NCI-H146 (cell line): ENCODE measurements at places on chromosomes 5 and 9.

DNA sequence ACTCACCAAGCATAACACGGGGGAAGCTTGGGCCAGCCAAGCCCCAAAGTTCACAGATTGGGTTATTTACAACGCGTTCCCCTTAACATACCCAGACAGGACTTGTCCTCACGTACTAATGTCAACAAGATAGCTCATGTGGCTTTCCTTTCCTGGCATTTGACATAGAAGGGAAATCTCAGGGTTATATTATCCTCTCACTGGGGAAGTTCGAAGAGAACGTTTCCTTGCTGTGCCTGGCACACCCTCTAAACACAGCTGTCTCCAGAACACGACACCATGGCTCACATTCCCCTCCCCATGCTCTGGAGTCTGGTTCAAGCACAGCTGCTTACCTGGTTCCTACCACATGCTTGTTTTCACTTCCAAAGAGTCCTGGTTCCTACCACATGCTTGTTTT, 46.8 kb upstream of the OTULINL start:
- no peak for DNase-seq

DNA sequence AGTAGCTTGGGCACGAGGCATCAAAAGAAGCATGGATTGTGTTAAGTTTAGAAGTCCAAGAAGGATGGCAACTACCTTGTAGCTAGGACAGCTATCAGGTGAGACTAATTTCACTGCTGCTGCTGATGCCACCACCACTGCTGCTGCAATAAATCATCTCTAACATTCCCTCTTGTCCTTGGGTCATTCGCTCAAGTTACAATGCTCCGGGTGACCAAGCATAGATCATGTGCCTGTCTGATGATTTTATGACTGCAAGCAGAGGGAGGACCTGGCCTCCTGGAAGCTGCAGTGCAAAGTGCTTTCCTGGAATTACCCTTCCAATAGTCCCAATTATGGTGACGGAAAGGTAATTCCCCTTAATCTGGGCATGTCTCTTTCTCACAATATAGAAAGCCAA, 334.4 kb downstream of the PRELID2 start:
- no peak for DNase-seq

GRCh38 chr5:61820836-61821235, 485.2 kb upstream of the KIF2A start:
- DNase-seq = no peak

DNA sequence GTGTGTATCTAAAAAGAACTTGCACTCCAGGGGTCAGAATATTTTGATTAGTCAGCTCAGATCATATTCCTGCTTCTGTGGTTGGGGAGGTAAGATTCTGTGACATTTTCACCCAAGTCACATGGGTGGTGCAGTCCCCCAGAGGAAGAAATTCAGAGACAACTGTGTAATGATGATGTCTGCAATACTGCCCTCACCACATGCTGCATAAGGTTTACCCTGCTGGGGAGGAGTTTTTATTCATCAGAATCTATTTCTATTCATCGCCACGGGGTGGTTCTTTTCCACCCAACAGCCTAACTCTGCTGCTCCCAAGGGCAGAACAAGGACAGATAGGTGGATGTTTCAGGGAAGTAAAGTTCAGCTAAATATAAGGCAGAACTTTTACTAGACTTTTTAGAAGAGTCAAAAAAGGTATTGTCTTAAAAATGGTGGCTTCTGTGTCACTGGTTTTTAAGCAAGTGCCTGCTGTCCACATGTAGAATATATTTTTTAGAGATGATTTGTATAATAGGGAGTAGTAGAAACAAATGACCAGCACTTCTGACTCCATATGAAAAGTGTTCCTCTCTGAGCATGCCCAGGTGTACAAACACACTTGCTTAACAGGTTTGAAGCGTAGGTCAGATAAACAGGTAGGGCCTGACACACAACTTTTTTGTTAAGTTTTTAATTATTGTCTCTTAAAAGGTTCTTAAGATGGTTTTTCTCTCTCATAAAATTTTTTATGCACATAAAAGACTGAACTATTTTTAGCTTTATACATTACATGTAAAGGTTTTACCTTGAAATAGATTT, 352.7 kb downstream of the LRRC70 start:
- DNase-seq = no peak

- DNase-seq = no peak
Observed at GRCh38 chr5:65481171-65481581, 544 bp downstream of the ADAMTS6 start.

- peak; percentile 21 for DNase-seq
Observed at GRCh38 chr9:2722715-2723114, 5.4 kb downstream of the KCNV2 start.

DNA sequence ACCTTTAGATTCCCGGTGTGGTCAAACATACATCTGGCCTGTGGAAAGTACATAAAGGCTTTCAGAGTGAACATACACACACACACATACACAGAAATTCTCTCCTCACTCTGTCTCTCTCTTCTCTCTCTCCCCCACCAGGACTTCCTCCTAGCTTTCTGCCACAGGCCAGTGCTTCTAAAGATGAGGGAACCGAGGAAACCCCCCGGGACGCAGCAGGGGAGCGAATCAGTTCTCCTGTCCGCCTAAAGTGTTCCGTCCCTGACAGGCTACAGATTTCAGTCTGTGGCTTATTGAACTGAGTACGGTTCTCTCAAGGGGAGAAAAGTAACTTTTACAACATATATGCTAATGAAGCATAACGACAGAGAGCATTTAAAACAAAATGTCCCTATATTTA, 75.8 kb downstream of the MED27 start:
- no peak for DNase-seq

DNA sequence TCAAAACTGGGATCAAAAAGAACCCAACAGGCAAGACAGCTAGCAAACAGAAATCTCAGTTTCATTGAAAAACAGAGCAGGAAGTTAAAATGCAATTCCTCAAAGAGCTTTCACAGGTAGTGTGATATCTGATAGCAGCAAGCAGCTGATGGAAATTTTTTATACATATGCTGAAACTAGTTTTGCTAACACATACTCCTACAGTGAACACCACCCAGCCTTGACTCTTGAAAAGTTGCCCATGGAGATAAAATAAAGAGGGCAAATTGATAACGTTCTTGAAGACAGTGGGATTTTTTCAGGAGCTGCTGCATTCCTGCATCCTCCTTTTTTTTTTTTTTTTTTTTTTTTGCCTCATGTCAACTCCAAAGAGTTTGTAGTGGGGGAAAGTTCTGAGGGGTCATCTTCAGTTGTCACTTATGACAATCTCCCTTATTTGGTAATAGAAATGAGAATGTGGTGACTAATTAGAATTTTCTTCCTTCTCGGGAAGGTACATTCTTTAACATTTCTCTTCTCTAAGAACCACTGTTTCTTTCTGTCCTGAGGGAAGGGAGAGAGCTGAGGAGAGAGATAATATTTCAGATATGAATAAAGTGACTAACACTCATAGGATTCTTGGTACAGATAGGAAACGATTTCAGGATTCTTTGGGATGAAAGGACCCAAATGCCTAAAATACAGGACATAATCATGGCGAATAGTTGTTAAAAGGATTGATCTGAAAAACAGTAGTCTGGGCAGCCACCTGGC, 24.6 kb downstream of the SH3RF2 start:
- DNase-seq = no peak

DNA sequence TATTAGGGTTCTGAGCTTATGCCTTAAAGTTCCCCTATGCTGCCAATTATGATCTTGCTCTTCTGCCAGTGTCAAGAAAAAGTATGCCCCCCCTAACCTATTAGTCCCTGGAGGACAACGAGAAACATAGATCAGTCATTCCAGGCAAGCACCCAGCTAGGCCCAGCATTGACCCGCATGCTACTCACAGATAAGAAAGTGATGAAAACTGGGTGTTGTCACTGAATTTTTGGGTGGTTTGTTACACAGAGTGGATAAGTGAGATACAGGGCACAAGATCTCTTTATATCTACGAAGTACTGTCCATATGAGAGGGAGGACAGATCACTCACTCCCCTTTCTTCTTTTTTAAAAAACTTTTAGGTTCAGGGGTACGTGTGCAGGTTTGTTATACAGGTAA, 6.4 kb upstream of the TEX48 start:
- no peak for DNase-seq

- no peak for DNase-seq
Observed at GRCh38 chr9:70641631-70642030, 227.2 kb upstream of the KLF9 start.

DNA sequence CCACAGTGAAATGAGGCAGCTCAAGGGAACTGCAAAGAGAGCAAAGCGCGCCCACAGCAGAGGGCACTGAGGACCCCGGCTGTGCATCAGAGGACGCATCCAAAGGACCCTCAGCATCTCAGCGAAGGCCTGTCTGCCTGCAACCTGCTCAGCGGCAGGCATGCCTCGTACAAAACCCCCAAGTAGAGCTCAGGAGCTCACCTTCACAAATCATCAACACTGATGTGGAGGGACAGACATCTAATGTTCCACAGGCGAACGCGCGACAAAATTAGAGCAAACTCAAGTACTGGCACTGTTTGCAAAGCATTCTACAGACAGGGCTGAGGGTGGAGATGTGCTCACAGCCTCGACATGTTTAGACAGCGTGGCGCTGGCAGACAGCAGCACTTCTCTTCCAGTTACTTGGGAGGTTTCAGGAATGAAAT, 81.0 kb downstream of the DCP2 start:
- no peak for DNase-seq

GRCh38 chr5:31362529-31362900, 169.0 kb downstream of the CDH6 start:
- no peak for DNase-seq

DNA sequence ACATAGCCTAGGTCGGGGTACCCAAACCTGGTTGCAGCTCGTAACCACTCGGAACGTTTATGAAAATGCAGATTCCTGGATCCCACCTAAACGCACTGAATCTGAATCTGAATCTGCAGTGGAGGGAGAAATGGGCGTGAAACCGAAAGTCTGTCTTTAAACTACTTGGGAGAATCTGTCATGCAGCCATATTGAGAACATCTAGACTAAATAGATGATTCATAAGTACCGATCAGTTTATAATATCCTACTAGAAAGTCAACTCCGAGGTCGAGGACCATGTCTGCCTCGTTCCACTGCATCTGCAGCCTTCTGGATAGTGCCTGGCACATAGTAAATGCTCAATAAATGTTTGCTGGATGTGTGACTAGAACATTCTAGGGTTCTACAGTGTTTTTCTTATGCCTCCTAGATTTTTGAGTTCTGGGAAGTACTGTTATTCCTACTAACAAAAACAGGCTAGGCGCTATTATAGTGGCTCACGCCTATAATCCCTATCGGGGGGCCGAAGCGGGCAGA, 632 bp downstream of the COQ4 start:
- DNase-seq = no peak

GRCh38 chr5:179051784-179052183, 8.4 kb upstream of the ZNF354C start:
- DNase-seq = no peak

- no peak for DNase-seq
Observed at GRCh38 chr5:127235136-127235535, 55.5 kb upstream of the MEGF10 start.

GRCh38 chr9:110128664-110129329, 79.2 kb downstream of the C9orf152 start:
- no peak for DNase-seq

DNA sequence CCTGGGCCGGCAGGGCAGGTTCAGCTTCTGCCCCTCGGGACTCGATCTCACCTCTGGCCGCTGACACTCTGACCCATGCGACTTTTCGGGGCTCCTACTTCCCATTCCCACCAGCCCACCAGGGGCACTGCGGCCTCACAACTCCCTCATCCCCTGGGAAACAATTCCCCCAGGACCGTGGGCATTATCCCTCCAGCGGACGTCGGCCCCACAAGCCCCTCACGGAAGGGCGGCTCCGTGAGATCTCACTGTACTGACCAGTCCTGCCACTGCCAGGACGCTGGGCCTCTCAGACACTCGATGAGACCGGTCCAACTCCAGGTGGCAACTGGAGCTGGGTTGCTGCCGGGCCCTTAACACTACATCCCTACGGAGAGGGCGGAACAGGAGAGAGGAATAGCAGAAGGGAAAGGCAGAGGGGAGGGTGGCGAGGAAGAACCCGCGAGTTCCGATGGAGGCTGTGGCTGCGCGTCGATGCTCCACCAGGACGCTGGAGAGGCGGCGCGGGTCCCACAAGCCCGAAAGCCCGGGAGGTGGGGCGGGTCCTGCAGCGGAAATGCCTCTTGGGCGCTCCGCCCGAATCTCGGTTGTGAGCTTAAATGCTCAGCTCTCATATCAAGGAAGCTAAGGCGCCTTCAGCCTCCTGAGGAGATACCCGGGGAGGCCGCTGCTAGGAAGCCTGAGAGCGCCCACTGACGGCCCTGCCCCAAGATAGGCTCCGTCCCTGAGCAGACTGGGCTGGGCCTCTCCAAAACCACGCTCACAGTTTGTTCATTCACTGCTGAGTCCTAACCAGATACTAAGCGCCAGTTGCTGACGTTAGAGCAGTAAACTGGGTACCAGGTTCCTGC, 36.3 kb downstream of the VCP start:
- DNase-seq = no peak

GRCh38 chr9:117074342-117074662, 340.6 kb downstream of the ASTN2 start:
- no peak for DNase-seq

DNA sequence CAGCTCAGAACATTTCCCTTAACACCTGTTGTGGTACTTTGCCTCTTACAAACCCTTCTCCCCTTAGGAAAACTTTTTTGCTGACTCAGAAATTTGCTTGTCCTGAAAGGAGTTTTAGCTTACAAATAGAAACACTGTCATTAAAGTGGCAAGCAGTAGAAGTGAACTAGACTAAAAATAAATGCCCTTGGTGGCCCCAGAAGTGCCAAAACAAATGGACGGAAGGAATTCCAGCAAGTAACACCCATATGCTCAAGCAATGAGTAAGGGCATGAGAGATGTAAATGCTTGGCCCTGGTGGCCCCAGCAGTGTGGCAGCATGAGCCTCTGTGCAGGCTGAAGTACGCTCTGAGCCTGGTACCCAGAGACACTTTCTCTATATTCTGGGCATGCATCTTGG, 8.6 kb downstream of the VLDLR start:
- DNase-seq = no peak

GRCh38 chr9:70557661-70558369, 143.4 kb upstream of the KLF9 start:
- DNase-seq = no peak

- DNase-seq = no peak
Observed at GRCh38 chr5:176741561-176742211, 68.7 kb upstream of the UNC5A start.

DNA sequence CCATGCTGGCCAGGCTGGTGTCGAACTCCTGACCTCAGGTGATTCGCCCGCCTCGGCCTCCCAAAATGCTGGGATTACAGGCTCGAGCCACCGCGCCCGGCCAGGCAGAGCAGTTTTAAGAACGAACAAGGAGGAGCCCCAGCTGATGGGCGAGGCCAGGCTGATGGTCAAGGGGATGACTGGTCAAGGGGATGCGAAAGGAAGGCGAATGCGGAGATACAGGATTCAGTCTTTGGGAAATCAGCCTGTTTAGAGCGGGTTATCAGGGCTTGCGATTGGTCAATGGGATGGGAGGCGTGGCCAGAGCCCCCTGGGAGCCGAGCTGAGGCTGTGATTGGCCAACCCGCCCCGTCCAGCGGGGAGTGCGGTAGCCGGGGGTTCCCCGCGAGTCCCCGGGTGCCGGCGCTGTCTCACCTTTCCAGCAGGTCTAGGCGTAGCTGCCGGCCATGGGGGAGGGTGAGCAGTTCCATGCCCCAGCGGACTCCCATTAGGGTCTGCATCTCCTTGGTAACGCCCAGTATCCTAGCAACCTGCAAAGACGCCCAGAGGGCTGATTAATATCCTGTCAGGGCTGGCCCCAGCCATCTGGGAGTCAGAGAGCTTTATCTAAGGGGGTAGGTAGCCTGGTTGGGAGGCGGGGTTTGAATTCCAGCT, 7.5 kb upstream of the TOR2A start:
- DNase-seq = peak; percentile 95

- no peak for DNase-seq
Observed at GRCh38 chr9:89036891-89037290, 45.6 kb downstream of the S1PR3 start.

GRCh38 chr5:175692235-175692995, 34.5 kb downstream of the HRH2 start:
- DNase-seq = no peak
